ENCODE measurements at places on chromosomes 3 and 15. TPM values are rescaled to one million over a fixed set of nuclear protein-coding genes. Genes with fewer than 3 reads are reported as not detected.

The PLIN1 gene
- not detected for total RNA-seq

The ATP10A gene
- not detected for total RNA-seq

The TM4SF4 gene
- 2.7 TPM for total RNA-seq

The ARNT2 gene
- 0.23 TPM for total RNA-seq

The PTX3 gene
- total RNA-seq, result not detected

The CCDC39 gene
- total RNA-seq, result not detected

The STRIT1 gene
- not detected for total RNA-seq

The SAMD7 gene
- total RNA-seq, result not detected

The TYRO3 gene
- total RNA-seq, result 118 TPM

The NCEH1 gene
- 10.1 TPM for total RNA-seq

All from Caco-2 (cell line).